ENCODE measurements at places on chromosomes 4 and X.

DNA sequence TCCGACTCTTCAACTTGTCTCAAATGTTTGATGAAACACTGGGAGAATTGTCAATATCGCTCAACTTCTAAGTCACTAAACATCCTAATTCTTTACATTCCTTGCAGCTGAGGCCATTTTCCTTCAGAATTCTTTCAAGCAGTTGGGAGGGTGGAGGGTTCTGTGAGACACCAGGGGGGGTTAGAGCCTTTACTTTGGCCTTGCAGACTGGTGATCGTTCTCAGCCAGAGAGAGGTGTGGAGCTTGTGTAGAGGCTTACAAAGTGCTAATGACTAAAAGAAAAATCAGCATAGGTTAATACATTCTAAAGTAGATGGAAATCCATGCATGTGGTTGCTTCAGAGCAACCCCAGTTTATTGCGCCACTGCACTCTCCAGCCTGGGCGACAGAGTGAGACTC, 21.3 kb upstream of the SOX3 start:
- no peak for DNase-seq

DNA sequence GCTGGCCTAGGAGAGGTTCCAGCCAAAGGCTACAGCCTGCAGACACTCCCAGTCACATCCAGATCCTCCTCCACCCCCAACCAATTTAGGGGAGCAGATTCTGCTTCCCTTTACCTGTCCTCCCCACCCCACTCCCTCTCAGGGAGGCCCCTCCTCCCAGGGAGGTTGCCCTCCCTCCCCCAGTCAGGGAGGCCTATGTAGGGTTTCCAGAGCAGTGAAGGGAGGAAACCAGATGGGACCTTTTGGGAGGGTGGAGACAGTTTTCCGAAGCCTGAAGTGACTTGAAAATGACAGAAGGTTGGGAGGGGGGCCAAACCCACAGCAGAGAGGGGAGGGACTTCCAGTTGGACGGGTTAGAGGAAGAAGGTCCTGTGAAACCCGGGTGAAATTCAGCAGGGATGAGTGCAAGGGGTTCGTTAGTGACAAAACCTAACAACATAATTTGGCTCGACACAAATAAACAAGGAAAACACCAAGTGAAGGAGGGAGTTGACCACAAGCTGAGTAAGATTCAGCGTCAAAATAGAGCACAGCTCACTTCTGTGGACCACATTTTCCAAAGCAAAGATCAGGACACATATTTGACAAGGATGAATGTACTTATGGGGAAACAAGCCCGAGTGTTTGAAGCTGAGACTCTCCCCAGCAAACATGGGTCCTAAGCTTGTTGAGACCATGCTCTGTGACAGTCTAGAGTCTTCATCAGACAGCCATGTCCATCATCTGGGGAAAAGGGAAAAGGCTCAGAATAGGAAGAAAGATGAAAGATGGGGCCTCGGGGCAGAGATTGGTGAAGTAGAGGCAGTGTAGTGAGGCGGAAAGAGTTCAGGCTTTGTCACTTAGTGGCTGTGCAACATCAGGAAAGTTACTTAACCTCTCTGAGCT, 46.4 kb downstream of the PRPS1 start:
- DNase-seq, result peak; percentile 32

GRCh38 chrX:75522565-75523431, at the start of gene ZDHHC15:
ZDHHC15 (minus strand) TSS chrX:75523037; CDS start chrX:75523024, 13 bp downstream.
- peak; percentile 11 for DNase-seq

DNA sequence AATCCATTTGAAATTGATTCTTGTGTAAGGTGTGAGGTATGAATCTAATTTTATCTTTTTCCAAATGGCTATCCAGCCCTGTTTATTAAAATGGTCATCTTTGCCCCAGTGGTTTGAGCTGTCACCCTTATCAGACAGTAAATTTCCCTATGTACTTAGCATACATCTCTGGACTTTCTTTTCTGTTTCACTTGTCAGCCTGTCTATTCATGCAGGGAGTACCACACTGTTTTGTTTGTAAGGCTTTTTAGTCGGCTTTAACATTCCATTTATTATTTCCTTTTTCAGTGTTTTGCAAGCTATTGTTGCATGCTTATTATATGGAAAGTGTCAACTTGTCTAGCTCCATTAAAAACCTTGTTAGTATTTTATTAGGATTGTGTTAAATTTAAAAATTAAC, 155.8 kb downstream of the STAG2 start:
- no peak for DNase-seq

GRCh38 chrX:38163193-38163592, 57.5 kb downstream of the SRPX start:
- DNase-seq, result no peak

All from activated gamma-delta T cell treated with Interleukin-2 at 50 U/mL for 16 hours (primary cell).